ENCODE measurements at places on chromosomes 7 and 10.

- no peak for DNase-seq
Measured at GRCh38 chr7:103772171-103772773, 217.2 kb downstream of the RELN start.

DNA sequence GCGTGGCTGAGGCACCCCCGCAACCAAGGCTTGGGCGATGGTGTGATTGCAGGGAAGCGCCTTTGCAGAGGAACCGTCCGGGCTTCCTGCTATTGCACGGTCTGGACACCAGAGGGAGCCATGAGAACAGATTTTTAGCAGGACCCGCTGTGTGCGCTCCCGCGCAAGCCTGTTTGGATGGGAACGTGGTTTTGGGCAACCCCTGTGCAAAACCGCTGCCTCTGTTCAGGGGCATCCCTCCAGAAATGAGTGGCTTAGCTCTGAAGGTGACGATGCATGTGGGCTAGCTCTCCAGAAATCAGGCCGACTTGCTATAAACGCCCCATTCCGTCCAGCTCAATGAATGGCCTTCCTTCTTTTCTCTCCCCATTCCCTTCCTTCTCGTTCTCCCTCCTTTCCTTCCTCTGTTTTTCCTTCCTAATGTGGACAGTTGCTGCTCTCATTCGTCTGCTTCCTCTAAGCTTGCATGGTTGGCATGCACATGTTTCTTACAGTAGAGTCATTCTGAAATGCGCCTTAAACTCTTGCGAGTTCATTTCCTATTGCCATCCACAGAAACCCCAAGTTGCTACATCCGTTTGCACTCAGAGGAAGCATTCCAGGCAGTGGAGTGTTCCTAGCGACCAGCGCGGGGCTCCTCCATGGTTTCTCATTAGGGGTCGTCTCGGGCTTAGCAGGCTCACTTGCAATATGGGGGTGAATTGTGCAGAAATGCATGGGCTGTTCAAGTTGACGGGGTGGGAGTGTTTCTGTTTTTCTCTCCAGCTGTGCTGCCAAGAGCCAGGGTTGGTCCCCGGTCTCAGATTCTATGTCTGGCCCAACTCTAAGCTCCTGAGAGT is 302.5 kb upstream of the GALNT17 start:
- peak; percentile 60 for DNase-seq

DNA sequence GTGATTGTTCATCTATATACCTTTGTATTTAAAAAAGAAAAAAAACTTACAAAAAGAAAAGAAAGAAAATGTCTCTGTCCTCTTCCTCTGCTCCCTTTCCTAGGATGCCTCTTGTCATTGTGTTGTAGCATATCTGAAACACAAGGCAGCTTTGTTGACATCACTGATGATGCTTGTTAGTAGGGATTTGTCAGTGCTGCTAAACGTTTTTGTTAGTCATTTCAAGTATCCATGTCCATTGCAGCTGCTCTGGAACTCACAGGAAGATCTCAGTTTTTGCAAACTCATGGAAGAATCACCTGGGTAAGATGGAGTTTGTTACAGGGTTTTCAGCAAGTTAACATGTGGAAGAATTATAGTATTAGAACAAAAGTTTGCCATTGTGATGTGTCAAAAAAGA is 123.6 kb downstream of the CCSER2 start:
- DNase-seq = no peak

DNA sequence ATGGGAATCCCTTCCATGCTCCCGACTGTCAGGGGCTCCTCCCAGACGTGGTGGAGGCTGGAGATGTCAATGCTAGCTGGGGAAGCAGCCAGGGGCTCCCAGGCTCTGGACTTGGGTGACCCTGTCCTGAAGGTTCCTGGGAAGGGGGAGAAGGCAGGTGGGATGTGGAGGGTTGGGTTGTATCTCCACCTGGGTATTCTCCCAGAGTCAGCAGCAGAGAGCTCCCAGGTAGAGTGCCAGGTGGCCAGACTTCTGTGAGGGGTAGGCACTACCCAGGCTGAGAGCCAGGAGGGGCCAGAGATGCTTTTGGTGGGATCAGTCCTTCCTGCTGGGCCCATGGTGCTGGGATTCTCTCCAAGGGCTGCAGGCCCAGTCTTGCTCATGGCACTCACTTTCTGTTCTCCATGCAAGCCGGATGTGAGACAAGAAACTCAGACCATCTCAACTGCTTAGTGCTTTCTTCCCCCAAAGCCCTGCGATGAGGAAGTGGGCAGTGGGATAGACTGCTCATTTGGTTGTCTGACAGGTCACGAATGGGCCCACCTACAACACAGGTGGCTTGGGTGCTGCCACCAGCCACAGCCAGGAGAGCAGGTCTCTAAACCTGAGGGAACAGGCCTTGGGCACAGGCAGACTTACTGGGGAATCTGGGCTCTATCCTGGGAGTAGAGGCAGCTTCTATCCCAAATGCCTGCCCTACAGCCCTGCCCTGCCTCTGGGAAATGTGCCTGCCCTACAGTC is 52.5 kb upstream of the CAMK2B start:
- no peak for DNase-seq

- peak; percentile 75 for DNase-seq
Measured at GRCh38 chr10:58661336-58661735, 148.7 kb downstream of the BICC1 start.

- DNase-seq = no peak
Measured at GRCh38 chr10:89795840-89796239, 94.5 kb downstream of the KIF20B start.

DNA sequence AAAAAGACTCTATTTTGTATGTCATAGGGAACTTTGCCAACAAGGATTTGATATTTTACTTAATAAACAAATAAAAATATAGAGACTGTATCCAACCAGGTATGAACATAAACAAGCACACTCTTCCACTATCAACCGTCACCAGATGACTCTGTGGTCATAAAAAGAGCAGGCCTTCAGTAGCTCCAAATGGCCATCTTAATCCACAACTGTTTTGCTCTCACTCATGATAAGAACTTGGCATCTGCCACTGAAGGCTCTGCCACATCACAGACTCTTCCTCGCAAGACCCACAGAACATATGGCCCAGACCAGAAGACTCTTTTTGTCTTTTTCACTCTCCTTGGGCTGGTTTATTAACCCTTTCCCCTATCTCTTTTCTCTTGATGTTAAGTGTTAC is 98.7 kb upstream of the POM121L12 start:
- no peak for DNase-seq

GRCh38 chr10:78821052-78821451 is 247.7 kb upstream of the ZMIZ1 start:
- no peak for DNase-seq

GRCh38 chr7:101410743-101411507 is 48.2 kb downstream of the COL26A1 start:
- peak; percentile 43 for DNase-seq

DNA sequence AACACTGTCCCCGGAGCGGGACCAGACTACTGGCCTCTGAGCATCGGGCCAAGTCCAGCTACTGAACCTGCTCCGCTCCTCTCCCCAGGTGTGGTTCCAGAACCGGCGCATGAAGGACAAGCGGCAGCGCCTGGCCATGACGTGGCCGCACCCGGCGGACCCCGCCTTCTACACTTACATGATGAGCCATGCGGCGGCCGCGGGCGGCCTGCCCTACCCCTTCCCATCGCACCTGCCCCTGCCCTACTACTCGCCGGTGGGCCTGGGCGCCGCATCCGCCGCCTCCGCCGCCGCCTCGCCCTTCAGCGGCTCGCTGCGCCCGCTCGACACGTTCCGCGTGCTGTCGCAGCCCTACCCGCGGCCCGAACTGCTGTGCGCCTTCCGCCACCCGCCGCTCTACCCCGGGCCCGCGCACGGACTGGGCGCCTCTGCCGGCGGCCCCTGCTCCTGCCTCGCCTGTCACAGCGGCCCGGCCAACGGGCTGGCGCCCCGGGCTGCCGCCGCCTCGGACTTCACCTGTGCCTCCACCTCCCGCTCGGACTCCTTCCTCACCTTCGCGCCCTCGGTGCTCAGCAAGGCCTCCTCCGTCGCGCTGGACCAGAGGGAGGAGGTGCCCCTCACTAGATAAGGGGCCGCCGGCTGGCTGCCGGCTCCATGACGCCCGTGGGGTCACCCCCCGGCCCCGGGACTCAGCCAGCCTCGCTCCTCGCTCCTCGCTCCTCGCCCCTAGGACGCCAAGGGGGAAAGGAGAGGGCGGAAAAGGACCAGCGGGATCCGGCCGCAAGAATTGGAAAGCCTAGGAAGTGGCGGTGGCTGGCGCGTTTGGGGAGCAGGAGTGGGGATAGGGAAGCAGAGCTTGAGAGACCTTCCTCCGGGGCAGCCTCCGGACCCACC is 3.4 kb downstream of the EVX1 start:
- DNase-seq = no peak

Data from fibroblast of skin of scalp (primary cell).